A549 treated with ZK216348 at 1 μM for 4 hours (cell line): ENCODE measurements at places on chromosomes 12 and 14. TPM values are rescaled to one million over a fixed set of nuclear protein-coding genes. Genes with fewer than 3 reads are reported as not detected.

The CELA1 gene
- not detected in 5 replicates for total RNA-seq

The C1QL4 gene
- 3.8 to 7.6 TPM (median 6.4 TPM) in 5 replicates for total RNA-seq

The NT5DC3 gene
- total RNA-seq, result 10.3 to 14.9 TPM (median 12.6 TPM) in 5 replicates

The FSCB gene
- total RNA-seq, result not detected in 5 replicates

The FOXM1 gene
- total RNA-seq, result 77.0 to 96.8 TPM (median 92.7 TPM) in 5 replicates

The LIN7A gene
- 0.17 to 0.61 TPM (median 0.31 TPM) in 5 replicates for total RNA-seq

The SLC15A4 gene
- 17.5 to 28.4 TPM (median 25.2 TPM) in 5 replicates for total RNA-seq

The FGD4 gene
- 4.9 to 10.3 TPM (median 8.9 TPM) in 5 replicates for total RNA-seq

The REP15 gene
- total RNA-seq, result 0.45 to 0.64 TPM (median 0.55 TPM) in 4 of 5 replicates, not detected in the other

The KRT80 gene
- total RNA-seq, result 37.5 to 66.0 TPM (median 57.9 TPM) in 5 replicates

The MYO1H gene
- not detected in 5 replicates for total RNA-seq

The EFS gene
- total RNA-seq, result not detected in 5 replicates
